ENCODE measurements at places on chromosomes 5 and 9.

- DNase-seq, result no peak
These were observed 1034.6 kb upstream of the C9orf72 start for GRCh38 chr9:28607843-28608242.

DNA sequence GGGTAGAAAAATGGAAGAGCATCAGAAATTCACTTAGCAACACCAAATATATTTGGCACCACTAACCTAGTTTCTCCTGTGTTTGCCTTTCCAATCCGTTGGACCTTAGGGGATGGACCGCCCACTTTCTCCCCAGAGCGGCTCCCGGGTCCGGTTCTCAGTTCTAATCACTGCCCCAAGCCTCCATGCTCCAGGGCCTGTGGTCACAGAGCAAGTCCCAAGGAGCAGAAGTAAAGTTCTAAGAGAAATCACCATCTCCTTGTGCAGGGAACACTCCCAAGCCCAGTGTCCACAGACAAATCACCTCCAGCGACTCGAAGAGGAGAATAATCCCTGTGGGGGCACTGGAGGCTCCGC, 728 bp upstream of the SLC1A1 start:
- DNase-seq, result no peak

DNA sequence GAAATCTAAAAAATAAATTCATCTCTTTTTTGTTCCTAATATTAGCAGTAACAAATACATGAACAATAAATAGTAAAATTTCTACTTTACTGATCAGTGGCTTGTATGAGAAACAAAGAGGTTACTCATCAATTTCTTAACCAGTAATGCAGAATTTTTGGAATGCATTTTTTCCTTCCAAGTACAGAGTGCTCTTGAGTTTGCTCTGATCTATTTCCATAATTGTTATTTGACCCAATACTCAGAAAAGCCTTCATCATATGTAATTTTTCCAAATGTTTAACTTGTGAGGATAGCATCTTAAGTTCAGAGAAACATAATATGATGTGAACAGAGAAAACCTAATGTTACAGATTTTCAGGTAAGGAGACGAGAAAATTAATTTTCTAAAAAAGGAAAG, 47.3 kb downstream of the FBN2 start:
- no peak for DNase-seq

- DNase-seq, result no peak
These were observed 110.9 kb upstream of the BASP1 start for GRCh38 chr5:17106521-17106920.

GRCh38 chr5:112914584-112914983, 7.4 kb downstream of the REEP5 start:
- DNase-seq, result no peak

DNA sequence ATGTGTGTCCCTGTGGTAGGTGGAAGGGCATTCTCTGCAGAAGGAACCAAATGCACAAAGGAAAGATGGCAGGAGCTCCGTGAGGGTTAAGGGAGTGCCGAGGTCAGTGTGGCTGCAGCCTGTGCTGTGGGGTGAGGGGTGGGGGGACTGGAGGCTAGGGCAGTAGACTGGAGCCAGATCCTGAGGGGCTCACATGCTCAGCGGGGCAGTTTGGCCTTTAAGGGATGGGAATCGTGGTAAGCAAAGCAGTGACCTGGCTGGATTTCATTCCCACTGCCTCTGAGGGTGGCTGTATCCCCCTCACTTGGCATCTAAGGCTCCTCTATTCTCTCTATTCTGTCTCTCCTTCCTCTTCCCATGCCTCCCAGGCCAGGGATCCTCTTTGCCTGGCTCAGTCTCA, 15.6 kb downstream of the PITX1 start:
- DNase-seq, result no peak
